Activated CD4-positive, CD25-positive, alpha-beta regulatory T cell treated with anti-CD3 and anti-CD28 coated beads, Interleukin-2, amount 50 U/mL, for 24 hours (primary cell): ENCODE measurements at places on chromosomes 13 and 19.

GRCh38 chr13:33191425-33192210 is 93.9 kb downstream of the STARD13 start:
- no peak for ATAC-seq

- ATAC-seq: peak; percentile 24
These were observed 167.1 kb downstream of the LMO7 start for GRCh38 chr13:75803164-75803611.

DNA sequence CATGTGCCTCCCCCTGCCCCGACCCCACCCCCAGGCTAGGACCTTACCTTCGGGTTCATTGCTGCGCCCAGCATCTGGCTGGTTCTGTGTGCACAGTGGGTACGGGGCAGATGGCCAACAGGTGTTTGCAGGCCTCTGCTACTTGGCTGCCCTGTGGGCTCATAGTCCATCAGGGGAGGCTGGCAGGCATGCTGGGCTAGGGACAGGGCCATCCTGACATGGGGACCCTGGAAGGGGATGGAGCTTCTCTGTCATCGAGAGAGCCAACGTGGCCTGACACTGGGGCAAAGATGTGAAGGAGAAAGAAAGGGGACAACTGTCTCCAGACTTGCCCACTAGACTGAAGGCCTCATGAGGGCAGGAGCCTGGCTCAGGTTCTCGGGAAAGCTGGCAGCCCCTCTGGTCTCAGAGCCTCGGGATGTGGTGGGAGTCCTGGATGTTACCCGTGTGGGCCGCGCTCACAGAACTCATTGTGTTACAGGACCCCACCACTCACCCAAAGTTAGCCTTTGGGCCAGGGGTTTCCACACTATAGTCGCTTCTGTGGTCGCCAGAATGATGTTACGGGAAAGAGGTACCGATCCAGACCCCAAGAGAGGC is 4.7 kb downstream of the ZNF536 start:
- no peak for ATAC-seq

- ATAC-seq: peak; percentile 49
These were observed 20.4 kb downstream of the RBM26 start for GRCh38 chr13:79385694-79386093.

- ATAC-seq: no peak
These were observed 38.9 kb downstream of the RASL11A start for GRCh38 chr13:27309401-27309958.

DNA sequence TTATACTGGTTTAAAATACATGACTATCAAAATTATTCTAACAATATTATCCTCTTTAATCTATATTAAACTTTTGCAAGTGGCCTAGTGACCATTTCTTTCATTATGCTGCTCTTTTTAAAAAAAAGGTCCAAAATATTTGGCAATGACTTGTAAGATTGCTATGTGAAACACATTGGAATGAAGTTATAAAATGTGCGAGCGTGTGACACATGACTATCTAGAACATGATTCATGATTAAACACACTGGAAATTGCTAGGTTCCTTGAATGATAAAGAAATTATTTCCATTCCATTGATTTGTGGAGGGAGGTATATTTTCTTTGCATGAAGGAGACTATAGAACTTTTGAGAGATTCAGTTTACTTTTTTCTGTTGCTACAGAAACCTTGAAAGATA is 739.1 kb downstream of the DIAPH3 start:
- no peak for ATAC-seq

DNA sequence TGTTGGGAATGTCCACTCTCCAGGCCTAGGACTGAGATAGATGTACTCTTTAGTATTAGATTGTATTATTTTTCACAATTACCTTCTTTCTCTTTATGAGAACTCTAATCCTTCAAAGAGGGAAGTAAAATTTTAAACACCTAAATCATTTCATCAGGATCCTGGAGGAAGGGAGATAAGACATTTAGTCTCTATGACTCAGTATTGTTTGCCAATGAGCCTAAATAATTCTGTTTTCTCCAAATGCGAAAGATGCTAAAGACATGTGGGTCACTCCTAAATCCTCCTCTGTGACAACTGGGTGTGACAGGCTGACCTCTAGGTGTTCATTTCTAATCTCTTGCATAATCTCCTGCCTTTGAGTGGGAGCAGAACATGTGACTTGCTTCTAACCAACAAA is 1736.6 kb upstream of the MIR17HG start:
- no peak for ATAC-seq

DNA sequence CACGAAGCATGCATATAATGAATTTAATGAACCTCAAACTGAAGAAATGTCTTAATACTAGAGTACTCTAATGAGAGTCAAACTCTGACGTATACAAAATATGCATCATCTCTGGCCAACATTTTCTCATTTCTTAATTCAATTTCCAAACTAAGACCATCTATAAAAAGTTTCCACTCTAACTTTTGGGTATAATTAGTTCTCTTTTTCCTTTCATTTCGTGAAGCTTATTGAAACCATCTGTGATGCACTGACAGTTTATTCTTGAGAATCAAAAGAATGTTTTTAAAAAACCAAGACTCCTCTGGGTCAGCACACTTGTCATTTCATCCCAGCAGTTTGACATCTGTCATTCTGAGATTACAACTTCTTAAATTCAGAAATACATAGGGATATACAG is 90.0 kb downstream of the CAB39L start:
- no peak for ATAC-seq

GRCh38 chr13:97976610-97977521 is 23.4 kb downstream of the IPO5 start:
- ATAC-seq: peak; percentile 26

DNA sequence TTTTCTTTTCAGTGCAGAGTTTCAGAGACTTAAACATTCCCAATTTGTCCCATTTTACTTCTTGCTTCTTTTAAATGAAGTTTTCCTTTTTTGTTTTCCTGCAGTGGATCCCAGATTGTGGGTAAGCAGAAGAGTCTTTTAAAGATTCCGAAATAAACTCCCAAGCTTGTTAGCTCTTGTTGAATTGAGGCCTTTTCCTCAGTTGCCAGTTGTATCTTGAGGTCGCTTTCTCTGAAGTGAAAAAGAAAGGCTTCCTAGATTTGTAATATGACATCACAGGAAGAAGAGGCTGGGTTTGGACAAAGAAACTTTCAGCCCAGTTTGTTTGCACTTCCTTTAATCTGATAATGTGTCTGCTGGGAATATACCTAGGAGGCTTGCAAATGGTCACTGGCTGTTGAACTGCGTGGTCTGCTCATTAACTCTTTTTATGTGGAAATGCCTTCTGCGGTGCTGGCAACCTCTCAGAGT is at the start of gene LPAR6:
Gene LPAR6, minus strand, starts transcription at position 233 of the 471 bp plus-strand sequence. CDS start 690 bp downstream, outside the sequence.
- no peak for ATAC-seq

DNA sequence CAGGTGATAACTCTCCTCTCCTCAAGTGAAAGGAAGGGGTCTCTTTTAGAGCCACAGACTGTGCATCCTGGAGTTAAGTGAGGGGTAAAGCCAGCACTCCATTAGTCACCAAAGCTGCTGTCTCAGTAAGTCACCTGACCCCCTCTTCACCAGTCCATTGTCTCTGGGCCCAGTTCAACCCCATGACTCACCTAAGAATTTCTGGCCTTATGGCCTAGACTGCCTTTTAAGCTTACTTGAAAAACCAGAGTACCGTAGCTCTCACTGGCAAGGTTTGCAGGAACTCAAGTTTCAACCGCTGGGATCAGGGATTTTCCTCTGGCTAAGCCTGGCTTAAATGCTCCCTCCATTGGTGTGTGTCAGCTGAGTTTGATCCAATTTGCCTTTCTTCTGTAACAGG is 23.4 kb upstream of the EID2 start:
- ATAC-seq: no peak

DNA sequence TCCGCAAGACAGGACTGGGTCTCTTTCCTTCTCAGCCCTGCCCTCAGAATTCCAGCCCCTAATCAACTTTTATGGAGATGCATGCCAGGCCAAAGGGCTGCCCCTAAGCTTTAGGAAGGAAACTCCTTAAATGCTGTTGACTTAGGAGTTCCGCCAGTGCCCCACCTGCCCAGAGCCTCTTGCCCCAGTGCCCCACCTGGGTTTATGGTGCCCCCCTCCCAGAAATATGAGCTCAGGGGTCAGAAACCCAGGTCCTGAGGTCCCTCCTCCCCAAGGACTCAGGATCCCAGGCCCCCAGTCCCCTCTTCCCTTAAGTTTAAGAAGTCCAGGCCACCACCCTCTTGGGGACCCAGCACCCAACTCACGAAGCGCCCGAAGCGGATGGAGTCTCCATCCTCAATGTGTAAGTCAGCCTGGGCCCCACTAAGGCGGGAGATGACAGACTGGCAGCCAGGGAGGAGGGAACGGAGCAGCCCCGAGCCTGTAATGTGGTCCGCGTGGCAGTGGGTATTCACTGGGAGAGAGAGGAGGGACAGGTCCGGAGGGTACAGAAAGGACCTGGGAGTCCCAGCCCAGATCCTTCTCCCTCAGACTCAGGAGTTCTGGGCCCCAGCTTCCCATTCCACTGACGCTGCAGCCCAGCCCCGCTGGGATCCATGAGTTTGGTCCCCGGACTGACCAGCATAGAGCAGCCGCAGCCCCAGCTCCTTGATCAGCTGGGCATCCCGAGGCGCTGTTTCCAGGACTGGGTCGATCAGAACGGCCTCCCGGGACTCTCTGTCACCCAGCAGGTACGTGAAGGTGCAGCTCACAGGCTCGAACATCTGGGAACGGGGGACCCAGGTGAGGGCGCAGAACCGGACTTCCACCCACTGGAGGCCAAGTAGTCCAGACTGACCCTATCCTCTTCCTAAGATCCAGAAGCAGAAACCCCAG is 897 bp downstream of the ETHE1 start:
- no peak for ATAC-seq

DNA sequence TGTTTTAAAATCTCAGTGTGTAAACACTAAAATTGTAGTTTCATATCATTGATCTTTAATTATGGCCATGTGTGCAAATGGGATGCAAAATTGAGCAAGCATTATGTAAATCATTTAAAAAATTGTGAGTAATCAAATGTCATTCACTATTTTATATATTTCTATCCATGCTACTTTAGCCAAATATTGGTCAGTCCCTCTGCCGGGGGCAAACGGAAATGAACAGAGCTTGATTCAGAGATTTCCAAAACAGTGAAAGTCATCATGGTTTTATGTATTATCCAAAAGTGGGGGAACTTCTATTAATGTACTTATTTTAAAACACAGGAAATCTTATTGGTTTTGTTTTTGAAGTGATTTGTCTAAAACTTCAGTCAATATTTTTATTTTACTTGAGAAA is 219.1 kb downstream of the IRS2 start:
- ATAC-seq: no peak

DNA sequence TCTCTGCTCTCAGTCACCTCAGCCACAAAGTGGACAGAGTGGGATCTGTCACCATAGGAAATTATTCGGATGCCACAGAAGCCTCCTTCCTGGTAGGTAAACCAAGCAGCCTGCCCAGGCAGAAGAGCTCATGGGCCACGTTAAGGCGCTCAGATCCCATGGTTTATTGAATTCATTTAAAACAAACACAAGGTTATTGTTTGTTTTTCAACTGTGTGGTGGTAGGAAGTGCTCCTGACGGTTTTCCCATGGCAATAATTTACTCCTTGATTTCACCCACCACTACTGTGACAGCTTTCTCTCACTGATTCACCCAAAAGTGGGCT is 14.4 kb downstream of the BCAM start:
- ATAC-seq: no peak

DNA sequence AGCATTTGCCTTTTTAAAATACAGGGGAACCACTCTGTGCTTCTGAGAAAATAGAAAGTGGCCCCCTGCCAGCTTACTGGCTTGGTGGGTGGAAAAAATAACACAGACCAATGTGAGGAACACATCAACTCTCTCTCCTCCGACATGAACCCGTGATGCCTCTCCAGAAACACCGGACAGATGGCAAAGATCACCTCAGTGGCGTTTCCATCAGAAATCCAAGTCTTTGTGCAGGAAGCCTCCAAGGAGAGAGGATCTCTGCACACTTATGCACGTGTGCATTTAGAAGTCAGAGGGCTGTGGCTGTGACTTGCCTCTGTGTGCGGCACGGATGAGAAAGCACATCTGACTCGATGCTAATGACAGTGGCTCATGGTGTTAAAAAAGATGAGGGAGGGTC is 112.3 kb upstream of the KLF12 start:
- peak; percentile 41 for ATAC-seq

- no peak for ATAC-seq
These were observed 466.6 kb downstream of the FGF9 start for GRCh38 chr13:22137361-22138050.

- no peak for ATAC-seq
These were observed 35.5 kb downstream of the TMED1 start for GRCh38 chr19:10800488-10800887.
